ENCODE measurements at places on chromosomes 11 and 22.

- DNase-seq: peak; percentile 73
Observed at GRCh38 chr22:37604875-37605274, 3.8 kb upstream of the GGA1 start.

- no peak for DNase-seq
Observed at GRCh38 chr11:86013713-86014112, 55.2 kb downstream of the PICALM start.

DNA sequence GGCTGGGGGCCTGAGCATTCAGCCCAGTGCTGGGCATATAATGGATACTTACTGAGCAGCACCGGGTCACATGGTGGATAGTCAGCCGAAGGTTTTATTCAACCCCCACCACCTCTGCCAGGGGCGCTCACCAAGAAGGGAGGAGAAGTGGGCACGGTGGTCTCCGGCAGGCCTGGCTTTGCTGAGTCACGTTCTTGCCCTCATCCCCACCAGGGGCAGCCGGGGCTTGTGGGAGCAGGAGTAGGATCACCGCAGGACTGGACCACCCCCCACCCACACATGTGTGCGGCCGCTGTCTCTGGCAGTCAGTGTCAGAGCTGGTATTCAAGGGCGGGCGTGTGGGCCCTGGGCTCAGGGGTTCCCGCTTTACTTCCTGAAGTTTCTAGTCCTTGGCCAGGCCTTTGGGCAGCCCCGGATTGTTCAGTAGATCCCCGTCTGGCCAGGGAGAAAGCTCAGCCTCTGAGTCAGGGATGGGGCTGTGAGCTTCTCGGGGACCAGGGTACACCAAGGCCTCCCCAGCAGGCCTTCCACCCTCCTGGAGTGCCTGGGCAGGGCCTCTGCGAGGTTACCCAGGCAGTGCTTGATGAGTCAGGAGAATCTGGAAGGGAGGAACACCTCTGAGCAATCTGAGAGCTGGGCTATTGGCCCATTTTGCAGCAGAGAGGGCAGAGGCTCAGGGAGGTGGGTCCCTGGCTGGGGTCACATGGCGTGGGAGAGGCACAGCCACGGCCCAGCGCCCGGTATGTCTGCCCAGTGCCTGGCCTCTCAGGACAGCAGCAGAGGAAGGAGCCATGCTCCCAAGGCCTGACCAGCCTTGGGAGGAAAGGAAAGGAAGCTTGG lies 60.6 kb downstream of the RTL6 start:
- no peak for DNase-seq

- no peak for DNase-seq
Observed at GRCh38 chr22:42461511-42461910, 29.3 kb upstream of the NFAM1 start.

DNA sequence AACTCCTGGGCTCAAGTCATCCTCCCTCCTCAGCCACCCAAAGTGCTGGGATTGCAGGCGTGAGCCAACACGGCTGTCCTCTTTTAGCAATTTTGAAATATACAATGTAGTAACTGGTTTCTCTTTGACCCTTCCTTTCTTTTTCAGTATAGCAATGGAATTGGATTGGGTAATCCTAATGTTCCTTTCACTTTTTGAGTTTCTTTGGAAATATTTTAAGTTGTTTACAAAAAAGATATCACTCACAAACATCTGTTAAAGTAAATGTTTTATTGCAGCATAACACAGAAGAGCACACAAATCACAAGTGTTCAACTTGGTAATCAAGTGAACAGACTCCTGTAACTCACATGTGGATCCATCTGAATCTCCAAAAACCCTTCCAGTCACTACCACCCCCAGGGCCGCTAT lies 44.6 kb upstream of the EP300 start:
- no peak for DNase-seq

DNA sequence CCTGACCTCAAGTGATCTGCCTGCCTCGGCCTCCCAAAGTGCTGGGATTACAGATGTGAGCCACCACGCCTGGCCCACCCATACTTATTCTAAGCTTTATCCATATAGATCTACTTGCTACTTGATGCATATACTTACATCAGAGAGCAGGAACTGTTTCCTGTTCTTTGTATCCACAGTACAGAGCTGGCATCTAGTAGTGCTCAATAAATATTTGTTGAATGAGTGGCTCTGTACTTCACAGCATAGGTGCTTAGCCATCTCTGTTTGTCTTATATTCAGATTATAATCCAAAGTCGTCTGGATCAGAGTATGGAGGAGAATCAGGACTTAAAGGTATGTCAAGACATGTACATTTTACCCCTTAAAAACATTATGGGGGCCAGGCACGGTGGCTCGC lies 38.6 kb upstream of the DLAT start:
- DNase-seq: no peak

GRCh38 chr11:45374653-45375059 lies 88.5 kb upstream of the SYT13 start:
- DNase-seq: no peak

- DNase-seq: no peak
Observed at GRCh38 chr11:115117956-115118493, 386.2 kb downstream of the CADM1 start.

DNA sequence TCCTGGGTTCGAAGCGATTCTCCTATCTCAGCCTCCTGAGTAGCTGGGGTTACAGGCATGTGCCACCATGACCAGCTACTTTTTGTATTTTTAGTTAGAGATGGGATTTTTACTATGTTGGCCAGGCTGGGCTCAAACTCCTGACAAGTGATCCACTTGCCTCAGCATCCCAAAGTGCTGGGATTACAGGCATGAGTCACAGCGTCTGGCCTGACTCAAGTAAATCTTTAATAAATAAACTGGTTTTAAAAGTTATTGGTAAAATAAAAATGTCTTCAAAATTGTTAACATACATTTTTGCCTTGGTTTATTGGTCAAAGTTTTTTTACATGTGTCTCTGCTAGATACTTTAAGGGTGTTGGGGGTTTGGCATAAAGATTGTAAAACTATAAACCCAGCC lies 7.3 kb upstream of the PES1 start:
- no peak for DNase-seq

DNA sequence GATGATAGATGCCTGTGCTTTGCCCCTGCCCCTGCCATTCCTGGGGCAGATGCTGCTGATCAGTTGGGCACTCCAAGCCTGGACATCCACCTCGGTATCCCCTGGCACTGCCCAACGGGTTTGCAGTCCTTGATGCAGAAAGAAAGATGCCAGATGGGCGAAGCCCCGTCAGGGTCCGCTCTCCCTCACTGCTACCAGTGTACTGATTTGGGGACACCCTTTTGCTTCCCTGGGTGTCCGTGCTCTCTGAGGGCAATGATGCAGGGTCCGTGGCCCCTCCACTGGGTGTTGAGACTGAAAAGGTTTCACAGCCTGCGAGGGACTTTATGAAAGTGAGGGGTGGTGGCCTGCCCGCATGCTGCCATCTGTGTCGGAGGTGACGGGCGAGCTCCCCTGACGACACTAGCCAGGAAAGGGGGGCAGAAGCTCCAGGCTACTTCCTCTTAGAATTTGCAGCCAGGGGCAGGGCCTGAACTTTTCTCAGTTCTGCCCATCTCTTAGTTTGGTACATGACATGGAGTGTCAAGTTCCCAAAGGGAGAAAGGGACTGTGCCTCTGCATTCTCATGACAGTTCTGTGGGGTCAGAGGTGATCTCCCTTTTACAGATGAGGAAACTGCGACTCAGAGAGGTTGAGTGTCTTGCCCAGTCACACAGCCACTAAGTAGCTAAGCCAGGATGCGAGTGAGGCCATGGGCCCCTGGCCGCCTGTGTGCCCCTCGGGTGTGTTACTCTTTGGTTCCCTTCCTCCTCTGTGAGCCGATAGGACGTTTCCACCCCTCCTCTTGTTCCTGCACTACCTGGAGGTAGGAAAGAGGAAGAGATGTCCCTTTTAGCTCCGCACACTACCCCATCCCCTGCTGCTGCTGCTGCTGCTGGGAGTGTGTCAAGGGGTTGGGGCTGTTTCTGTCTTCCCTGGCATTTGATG lies 96.6 kb downstream of the BCR start:
- no peak for DNase-seq

GRCh38 chr22:45473626-45474237 lies 29.0 kb upstream of the FBLN1 start:
- no peak for DNase-seq

Measured in activated naive CD8-positive, alpha-beta T cell treated with anti-CD3 and anti-CD28 coated beads, Interleukin-2, amount 10 ng/mL, durations not matched to agents 7 days and 5 days (primary cell).